K562 (cell line): ENCODE measurements at places on chromosomes 3 and 15.

- H3K4me1 ChIP-seq = 0 out of 3 replicates have a peak, but pooled peaks cover 2% of the 10 kb centered on the region
- H3K27me3 ChIP-seq = no peaks in the 10 kb centered on the region
- DNase-seq = no peak
- H3K4me3 ChIP-seq = no peak overlapping the region
Observed at GRCh38 chr3:105747696-105748095, 121.1 kb downstream of the CBLB start.

- peaks cover 18% of the 10 kb centered on the region for H3K4me1 ChIP-seq
- no peak for DNase-seq
- no peaks in the 10 kb centered on the region for H3K36me3 ChIP-seq
- no peak overlapping the region for H3K4me3 ChIP-seq
- no peak overlapping the region for H3K27ac ChIP-seq
- no peaks in the 10 kb centered on the region for H3K27me3 ChIP-seq
Observed at GRCh38 chr3:72520690-72521308, 327.4 kb downstream of the SHQ1 start.

DNA sequence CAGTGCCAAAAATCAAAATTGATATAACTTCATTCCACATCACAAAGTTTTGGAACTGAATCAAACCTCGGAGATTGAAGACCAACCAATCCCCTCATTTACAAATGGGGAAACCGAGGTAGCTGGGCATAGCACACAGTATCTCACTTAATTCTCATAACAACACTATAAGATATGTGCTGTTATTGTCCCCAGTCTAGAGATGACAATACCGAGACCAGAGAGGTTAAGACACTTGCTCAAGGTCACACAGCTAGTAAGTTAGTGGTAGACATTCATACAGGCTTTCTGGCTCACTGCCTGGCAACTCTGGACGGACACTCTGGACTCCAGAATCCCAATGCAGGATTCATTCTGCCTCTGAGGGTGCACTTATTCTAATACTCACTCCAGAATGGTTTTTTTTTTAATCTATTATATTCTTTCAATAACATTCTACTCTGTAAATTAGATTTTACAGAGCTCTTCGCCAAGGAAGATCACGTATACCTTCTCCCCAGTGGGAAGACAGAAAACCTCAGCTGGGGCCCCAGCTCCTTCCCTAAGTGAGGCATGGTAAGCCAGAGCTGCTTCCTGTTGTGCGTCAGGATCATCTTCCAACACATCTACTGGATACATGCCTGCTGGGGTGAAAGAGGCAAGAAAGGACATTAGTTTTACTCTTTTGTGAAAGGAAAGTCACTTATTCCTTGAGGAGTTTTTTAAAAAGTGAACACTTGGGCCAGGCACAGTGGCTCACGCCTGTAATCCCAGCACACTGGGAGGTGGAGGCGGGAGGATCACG is 128.4 kb upstream of the IGF1R start:
- no peak overlapping the region for H3K4me3 ChIP-seq
- no peaks in the 10 kb centered on the region for H3K4me1 ChIP-seq
- H3K27me3 ChIP-seq = peaks cover 11% of the 10 kb centered on the region
- peak; percentile 29 for DNase-seq
- no peaks in the 10 kb centered on the region for H3K36me3 ChIP-seq
- no peak overlapping the region for H3K27ac ChIP-seq

- peaks cover 42% of the 10 kb centered on the region; the same call in 2 of the 3 replicates for H3K36me3 ChIP-seq
- no peak overlapping the region for H3K27ac ChIP-seq
- no peak overlapping the region for H3K4me3 ChIP-seq
- no peak for DNase-seq
- no peaks in the 10 kb centered on the region; the same call in 1 of the 2 replicates for H3K4me1 ChIP-seq
- H3K27me3 ChIP-seq = no peaks in the 10 kb centered on the region
Observed at GRCh38 chr3:100317912-100318311, 16.6 kb upstream of the NIT2 start.

GRCh38 chr3:3798631-3799113 is 559 bp upstream of the LRRN1 start:
- no peak overlapping the region for H3K4me3 ChIP-seq
- H3K27me3 ChIP-seq = no peaks in the 10 kb centered on the region
- no peak overlapping the region for H3K27ac ChIP-seq
- no peaks in the 10 kb centered on the region for H3K36me3 ChIP-seq

DNA sequence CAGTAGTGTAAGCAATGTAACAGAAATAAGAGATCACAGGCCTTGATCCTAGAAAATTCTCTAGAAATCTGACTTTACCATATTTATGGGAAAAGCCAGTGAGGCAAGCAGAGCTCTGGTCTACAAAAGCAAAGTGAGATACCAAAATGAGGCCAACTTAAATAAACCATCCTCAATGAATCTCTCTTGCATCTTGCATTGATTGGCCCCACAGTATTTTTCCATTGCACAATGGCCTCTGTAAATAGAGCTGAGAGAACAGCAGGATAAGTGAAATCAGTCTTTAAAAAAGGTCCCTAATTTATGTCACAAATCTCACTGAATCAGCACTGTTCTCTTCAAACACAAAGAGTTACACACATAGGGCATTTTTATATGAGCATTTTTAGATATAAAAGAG is 8.9 kb downstream of the CFAP20DC start:
- H3K4me3 ChIP-seq = no peak overlapping the region
- H3K27ac ChIP-seq = no peak overlapping the region
- DNase-seq = no peak
- H3K27me3 ChIP-seq = no peaks in the 10 kb centered on the region

- no peaks in the 10 kb centered on the region for H3K27me3 ChIP-seq
- no peaks in the 10 kb centered on the region for H3K4me1 ChIP-seq
- no peaks in the 10 kb centered on the region for H3K36me3 ChIP-seq
- no peak overlapping the region for H3K27ac ChIP-seq
Observed at GRCh38 chr3:25355998-25356397, 72.1 kb upstream of the RARB start.

- H3K4me3 ChIP-seq = no peak overlapping the region
- H3K4me1 ChIP-seq = no peaks in the 10 kb centered on the region
- no peak overlapping the region for H3K27ac ChIP-seq
- H3K36me3 ChIP-seq = no peaks in the 10 kb centered on the region
Observed at GRCh38 chr3:120059081-120059864, 35.0 kb downstream of the GSK3B start.

DNA sequence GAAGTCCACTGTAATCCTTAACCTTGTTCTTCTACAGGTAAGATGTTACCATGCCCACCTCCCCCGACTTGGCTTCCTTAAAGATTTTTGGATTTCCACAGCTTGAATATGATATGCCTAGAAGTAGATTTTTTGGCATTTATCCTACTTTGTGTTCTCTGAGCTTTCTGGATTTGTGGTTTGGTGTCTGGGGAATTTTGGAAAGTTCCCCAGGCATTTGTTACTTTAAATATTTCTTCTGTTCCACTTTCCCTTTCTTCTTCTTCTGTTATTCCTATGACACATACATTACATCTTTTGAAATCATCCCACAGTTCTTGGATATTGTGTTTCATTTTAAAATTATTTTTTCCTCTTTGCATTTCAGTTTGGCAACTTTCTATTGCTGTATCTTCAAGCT is 122.1 kb upstream of the TMEM108 start:
- no peaks in the 10 kb centered on the region for H3K27me3 ChIP-seq
- H3K27ac ChIP-seq = no peak overlapping the region
- DNase-seq = no peak
- no peak overlapping the region for H3K4me3 ChIP-seq

GRCh38 chr15:50865515-50866353 is 42.7 kb upstream of the AP4E1 start:
- no peak for DNase-seq
- no peak overlapping the region for H3K27ac ChIP-seq
- no peak overlapping the region for H3K4me3 ChIP-seq
- peaks cover 7% of the 10 kb centered on the region; the same call in 1 of the 2 replicates for H3K27me3 ChIP-seq
- no peaks in the 10 kb centered on the region; the same call in 1 of the 2 replicates for H3K4me1 ChIP-seq

DNA sequence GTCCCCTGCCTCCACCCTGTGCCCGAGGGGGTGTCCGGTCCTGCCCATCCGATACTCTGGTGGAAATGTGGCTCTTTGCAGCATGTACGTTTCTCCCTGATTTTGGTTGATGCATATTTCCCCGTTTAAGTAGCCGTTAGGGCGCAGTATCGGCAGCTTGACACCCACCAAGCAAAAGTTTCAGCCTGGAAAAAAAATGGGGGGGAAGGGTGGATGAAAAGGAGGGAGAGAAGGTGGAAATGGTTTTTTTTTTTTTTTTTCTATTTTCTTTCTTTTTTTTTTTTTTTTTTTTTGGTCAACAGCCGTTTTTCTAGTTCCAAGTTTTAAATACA is 1.3 kb downstream of the RAP2B start:
- peaks cover 34% of the 10 kb centered on the region for H3K36me3 ChIP-seq
- DNase-seq = no peak
- H3K4me3 ChIP-seq = peak overlapping the region; percentile 88
- H3K27ac ChIP-seq = peak overlapping the region; percentile 84

DNA sequence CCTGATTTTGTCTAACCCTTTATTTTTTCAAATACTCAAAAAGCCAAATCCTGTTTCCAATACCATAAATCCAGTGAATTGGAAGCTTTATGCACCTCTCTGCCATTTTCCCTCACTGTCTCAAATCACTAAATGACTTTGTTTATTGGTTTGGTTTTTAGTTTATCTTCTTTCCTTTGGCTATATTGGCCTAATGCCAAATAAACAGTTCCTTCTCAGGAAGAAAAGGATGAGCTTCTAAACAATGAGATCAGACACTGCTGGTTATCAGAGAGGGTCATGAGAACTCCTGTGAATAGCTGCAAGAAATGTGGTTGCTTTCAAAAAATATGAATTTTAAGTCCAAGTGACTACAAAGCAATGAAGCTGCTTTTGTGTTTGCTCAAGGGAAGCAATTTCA is 359.9 kb downstream of the MECOM start:
- H3K4me1 ChIP-seq = no peaks in the 10 kb centered on the region
- no peak for DNase-seq
- H3K27ac ChIP-seq = no peak overlapping the region
- no peaks in the 10 kb centered on the region for H3K27me3 ChIP-seq
- no peaks in the 10 kb centered on the region for H3K36me3 ChIP-seq

DNA sequence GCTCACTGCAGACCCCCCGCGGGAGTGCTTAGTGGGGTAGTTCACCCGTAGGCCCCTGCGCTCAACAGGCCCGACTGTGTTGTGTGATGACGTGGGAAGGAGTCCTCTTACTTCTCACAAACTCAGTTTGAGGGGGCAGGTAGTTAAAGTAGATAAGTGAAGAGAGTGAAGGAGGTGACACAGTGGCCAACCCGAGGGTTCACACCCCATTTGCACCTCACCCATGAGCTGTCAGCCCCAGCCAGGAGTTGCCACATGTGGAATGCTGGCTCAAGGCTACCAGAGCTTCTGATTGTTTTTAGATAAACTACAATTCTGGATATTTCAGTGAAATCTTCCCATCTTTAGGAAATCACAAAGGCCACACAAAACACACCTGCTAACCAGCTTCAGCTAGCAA is 64.1 kb upstream of the ABHD17C start:
- no peak overlapping the region for H3K4me3 ChIP-seq
- peaks cover 11% of the 10 kb centered on the region for H3K27me3 ChIP-seq
- no peaks in the 10 kb centered on the region for H3K36me3 ChIP-seq
- H3K27ac ChIP-seq = no peak overlapping the region
- DNase-seq = no peak

DNA sequence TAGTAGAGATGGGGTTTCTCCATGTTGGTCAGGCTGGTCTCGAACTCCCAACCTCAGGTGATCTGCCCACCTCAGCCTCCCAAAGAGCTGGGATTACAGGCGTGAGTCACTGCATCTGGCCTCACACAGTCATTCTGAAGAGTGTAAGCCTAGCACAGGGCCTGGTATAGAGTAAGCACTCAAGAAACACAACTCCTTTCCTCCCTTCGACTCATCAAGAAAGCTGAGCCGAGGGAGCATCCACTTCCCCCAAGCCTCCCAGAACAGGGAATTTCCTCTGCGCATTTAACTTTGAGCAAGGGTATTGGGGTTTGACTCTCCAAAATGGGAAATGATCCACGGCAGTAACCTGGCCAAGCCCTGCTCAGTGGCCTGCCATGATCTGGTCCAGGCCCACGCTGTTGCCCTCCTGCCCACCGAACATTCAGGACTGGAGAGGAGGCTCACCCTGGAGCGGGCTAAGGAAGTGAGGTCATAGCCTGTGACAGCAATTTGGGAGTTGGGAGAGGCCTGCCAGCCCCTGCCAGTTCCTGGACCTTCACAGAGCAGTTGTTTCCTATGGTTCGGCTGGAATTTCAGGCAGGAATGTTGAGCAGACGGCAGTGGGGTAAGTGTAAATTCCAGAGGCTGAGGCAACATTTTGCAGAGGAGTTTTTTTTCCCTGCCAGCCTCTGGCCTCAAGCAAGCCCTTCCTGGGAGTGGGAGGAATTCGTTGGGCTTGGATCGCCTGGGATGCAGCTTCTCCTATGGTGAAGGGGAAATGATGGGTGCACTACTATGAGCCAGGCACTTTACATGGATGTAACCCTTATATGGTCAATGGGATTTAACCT is 21.2 kb upstream of the SMAD3 start:
- H3K4me1 ChIP-seq = peaks cover 11% of the 10 kb centered on the region; the same call in 1 of the 2 replicates
- H3K27me3 ChIP-seq = no peaks in the 10 kb centered on the region
- H3K27ac ChIP-seq = no peak overlapping the region
- no peak for DNase-seq

GRCh38 chr3:18410205-18410604 is 14.9 kb downstream of the SATB1 start:
- no peaks in the 10 kb centered on the region for H3K27me3 ChIP-seq
- H3K36me3 ChIP-seq = no peaks in the 10 kb centered on the region
- H3K4me1 ChIP-seq = no peaks in the 10 kb centered on the region
- no peak for DNase-seq
- no peak overlapping the region for H3K27ac ChIP-seq

DNA sequence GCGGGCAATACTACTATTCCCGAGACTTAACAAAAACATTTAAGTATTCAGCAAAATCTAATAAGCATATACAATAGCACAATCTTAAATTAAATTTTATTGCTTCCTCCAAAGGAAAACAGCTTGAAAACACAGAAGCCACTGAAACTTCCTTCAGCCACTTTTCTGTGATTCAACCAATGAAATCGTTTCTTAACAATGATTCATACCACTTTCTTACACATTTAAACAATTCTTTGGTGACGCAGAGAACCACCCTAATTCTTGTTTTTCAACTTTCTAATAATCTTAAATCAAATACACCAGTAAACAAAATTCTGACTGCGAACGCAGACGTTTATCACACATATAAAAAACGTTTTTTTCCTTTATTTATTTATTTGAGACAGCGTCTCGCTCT is 4.1 kb downstream of the TJP1 start:
- no peak for DNase-seq
- H3K27ac ChIP-seq = no peak overlapping the region
- no peaks in the 10 kb centered on the region for H3K27me3 ChIP-seq
- H3K36me3 ChIP-seq = no peaks in the 10 kb centered on the region
- H3K4me3 ChIP-seq = no peak overlapping the region

DNA sequence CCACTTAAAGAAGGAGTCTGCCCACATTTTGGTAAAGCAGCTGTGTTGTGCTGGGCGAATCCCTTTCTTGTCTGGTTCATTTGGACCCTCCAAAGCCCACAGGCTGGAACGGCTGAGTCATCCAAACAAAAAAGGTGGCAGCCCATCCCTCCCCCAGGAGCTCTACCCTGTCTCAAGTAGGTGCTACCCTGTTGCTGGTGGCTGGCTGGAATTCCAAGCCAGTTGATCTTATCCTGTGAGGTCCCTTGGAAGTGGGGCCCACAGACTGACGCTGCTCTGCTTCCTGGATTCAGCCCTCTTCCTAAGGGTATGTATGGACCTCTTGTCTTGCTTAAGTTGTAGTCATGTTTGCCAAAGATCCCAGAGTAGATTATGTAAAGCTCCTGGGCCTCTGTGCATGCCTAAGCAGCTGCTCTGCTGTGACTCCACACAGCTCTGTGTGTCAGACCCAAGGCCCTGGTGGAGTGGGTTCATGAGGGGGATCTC is 44.5 kb downstream of the CCR1 start:
- H3K27me3 ChIP-seq = no peaks in the 10 kb centered on the region; the same call in 1 of the 2 replicates
- no peak for DNase-seq
- H3K4me1 ChIP-seq = no peaks in the 10 kb centered on the region
- no peak overlapping the region for H3K27ac ChIP-seq
- H3K4me3 ChIP-seq = no peak overlapping the region
